Effector CD4-positive, alpha-beta T cell (primary cell): ENCODE measurements at places on chromosomes 3 and 15.

DNA sequence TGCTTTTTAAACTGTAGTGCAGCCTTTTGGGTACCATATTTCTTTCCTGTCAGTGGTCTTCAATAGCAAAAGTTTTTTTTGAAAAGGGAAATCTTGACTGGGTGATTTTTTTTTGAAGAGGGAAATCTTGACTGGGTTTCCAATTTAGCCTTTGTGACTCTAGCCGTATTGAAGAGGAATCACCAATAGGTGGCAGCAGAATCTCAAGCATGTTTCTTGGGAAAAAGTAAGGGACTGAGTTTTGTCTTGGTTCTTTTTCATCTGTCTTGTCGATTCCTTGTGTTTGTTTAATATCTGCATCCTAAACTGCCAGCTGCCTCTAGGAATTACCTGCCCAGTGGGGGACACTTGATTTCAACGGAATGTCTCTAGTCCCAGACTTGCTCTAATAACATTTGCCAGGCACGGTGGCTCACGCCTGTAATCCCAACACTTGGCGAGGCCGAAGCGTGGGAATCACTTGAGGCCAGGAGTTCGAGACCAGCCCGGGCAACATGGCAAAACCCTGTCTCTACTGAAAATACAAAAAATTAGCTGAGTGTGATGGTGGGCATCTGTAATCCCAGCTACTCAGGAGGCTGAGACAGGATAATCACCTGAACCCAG lies 89.2 kb downstream of the RBPMS2 start:
- DNase-seq, result peak; percentile 17

DNA sequence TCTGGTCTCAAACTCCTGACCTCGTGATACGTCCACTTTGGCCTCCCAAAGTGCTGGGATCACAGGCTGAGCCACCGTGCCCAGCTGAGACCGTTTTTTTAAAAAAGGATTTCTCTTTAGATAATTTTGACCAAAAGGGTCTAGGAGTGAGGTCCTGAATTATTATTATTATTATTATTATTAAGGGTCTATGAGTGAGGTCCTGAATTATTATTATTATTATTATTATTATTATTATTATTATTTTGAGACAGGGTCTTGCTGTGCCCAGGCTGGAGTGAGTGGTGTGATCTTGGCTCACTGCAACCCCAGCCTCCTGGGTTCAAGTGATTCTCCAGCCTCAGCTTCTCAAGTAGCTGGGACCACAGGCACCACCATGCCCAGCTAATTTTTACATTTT lies 20.6 kb upstream of the ARID3B start:
- no peak for DNase-seq

GRCh38 chr3:87805670-87806069 lies 253.1 kb downstream of the CGGBP1 start:
- no peak for DNase-seq

- DNase-seq, result no peak
These were observed 179.3 kb downstream of the FNDC3B start for GRCh38 chr3:172218350-172219323.

GRCh38 chr3:141049681-141050080 lies 1.5 kb upstream of the SPSB4 start:
- no peak for DNase-seq

GRCh38 chr15:82146990-82147461 lies 101.2 kb upstream of the MEX3B start:
- no peak for DNase-seq

GRCh38 chr3:47622671-47623461 lies 44.2 kb upstream of the CSPG5 start:
- no peak for DNase-seq

GRCh38 chr3:51535146-51536019 lies 3.1 kb upstream of the RAD54L2 start:
- DNase-seq, result no peak

- no peak for DNase-seq
These were observed 45.4 kb upstream of the TIPARP start for GRCh38 chr3:156628836-156629618.

- no peak for DNase-seq
These were observed 695.4 kb downstream of the FHIT start for GRCh38 chr3:60555686-60556354.

GRCh38 chr3:5317557-5317956 lies 130.1 kb downstream of the EDEM1 start:
- DNase-seq, result no peak

- DNase-seq, result no peak
These were observed 20.3 kb downstream of the CHP1 start for GRCh38 chr15:41251411-41251810.

DNA sequence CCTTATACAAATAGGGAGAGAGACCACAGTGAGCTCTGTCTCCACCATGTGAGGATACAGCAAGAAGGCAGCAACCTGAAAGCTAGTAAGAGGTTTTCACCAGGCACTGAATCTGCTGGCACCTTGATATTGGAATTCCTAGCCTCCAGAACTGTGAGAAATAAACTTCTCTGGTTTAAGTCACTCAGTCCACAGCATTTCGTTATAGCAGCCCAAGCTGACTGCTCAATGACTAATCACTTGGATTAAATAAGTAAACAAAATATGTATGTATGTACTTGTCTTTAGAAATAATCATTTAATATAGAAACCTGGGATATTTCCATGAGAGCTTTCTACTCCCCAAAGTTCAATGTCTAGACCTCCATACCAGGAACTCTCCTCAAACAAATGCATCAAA lies 162.0 kb downstream of the IMPG2 start:
- DNase-seq, result no peak

DNA sequence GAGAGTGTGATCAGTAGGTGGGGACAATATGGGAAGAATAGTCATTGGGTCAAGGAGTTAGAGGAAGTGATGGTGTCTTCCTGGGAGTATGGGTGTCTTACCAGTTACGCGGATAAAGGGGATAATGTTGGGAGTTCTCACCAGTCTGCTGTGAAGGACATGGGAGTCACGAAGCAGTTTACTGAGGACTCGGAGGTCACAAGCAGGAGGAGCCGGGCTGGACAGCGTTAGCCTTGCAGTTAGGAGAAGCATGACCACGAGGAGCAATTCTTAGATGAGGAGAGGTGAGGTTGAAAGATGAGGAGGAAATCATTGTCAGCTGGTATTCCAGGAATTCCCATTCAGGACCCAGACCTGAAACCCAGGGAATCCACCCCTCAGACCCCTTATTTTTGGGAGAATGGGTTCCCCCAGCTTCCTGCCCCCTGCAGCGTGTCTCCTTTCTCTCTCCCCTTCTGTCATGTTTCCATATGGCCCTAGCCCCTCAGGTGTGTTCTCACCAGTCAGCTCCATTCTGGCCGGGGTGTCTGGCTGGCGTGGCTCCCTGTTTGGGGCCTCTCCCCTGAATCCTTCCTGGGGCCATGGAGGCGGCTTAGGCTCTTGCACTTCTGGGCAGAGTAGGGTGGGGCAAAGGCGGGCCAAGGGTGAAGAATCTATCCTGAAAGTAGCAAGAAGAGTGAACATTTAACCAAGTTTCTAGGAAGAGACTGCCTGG lies 2.1 kb downstream of the THPO start:
- no peak for DNase-seq

DNA sequence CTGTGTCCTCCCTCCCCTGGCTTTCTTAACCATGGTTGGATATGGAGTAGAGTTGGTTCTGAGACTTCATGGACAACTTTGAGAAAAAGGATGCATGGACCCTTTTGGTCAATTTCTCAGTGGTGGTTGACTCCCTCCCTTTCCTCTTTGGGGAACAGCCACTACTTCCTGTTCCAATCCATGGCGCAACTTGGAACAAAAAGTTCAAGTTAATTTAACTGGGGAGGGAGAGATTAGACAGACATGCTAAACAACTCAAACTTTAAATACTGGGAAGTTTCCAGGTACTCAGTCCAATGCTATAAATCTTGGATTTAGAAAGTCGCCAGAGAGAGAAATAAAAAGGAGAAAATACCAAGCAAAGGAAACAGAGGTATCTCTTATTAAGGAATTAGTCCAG lies 202.2 kb downstream of the PDZRN3 start:
- DNase-seq, result no peak

DNA sequence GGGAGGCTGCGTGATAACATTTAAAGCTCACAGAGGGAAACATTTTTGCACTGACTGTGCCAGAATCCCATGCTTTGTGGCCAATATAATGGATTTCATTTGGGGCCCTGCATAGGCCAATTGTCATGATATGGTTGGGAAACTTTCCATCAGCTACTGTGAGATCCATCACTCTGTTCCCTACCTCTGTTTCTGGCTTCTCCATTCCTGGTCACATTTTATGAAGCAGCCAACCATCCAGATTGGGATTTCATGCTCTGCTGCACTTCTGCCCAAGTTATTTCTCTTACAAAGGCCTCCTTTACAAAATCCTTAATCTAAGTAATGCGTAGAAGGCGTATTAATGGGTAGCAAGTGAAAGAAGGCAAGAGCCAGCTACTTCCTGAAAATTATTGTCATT lies 221.1 kb downstream of the LRTM1 start:
- DNase-seq, result no peak

GRCh38 chr3:71462586-71462985 lies 120.9 kb downstream of the FOXP1 start:
- DNase-seq, result no peak

DNA sequence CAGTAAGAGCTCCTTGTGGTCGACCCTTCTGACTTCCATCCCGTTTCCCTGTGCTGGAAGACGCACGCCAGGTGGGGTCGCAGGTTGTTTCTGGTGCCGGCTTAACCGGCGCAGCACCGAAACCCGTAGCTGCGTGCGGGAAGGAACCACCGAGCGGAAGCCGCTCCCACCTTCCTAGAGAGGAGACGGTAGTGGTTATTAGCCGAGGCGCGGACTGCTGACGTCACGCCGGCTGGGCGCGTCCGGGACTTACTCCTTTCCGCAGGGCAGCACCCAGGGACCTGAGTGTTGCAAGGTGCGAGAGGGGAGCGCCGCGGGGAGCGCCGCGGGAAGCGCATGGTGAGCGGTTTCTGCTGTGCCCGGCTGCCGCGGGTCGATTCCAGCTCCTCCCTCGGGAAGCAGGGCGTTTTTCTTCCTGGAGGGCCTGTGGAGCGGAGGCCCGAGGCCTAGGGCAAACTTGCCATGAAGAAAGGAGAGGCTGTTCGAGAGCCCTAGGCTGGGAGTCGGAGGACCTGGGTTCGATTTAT lies at the start of gene ZNF501:
Gene ZNF501 (plus strand): TSS at position 252 of the 527 bp plus-strand sequence. CDS start 4,787 bp downstream, outside the sequence.
- DNase-seq, result peak; percentile 68

DNA sequence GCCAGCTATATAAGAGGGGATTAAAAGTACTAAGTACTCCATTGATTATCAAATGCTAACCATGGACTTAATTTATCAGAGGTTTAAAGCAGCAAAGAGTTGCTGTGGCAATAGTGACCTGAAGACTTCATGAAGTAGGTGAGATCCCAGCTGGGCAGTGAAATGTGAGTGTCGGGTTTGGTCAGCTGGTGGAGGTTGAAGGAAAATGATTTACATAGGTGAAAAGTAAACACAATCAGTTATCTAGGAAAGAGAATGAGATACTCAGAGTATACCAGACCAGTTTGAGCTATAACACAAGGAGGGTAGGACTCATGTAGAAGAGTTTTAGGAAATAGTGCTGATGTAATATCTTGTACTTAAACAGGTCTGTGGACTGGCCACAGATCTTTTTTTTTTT lies 16.5 kb upstream of the FBXO22 start:
- no peak for DNase-seq

DNA sequence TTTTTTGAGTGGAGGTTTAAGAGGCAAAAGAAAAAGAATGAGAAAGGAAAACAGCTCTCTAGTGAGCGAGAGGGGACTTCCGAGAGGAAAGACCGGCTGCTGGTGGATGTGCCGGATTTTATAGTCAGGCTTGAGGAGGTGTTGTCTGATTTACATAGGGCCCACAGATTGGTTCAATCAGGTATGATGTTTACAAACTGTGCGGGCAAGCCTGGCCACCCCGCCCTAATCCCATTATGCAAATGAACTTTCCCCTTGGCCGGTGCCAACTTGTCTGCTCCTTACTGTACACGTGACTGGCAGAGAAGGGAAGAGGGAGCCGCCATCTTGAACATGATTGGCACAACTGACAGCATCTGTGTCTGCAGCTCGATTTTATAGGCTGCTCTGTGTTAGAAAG lies 44.7 kb downstream of the FAM43A start:
- no peak for DNase-seq

DNA sequence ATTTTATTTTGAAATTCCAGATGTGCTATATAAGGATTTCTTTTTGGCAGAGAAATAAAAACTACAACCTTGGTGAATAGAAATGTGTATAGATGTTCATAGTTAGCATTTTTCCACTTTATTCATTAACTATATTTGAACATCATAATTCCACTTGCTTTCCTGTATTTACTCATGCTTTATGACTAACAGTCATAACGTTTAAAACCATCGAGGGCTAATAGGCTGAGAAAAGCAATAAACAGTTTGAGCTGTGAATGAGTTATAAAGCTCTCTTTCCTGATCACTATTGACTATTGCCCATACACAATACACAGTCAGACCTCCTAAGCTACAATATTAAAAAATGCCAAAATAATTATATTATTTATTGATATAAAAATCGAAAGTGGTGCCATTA lies 502.1 kb upstream of the RASGRP1 start:
- no peak for DNase-seq

GRCh38 chr15:71822890-71823630 lies 12.7 kb downstream of the NR2E3 start:
- no peak for DNase-seq

DNA sequence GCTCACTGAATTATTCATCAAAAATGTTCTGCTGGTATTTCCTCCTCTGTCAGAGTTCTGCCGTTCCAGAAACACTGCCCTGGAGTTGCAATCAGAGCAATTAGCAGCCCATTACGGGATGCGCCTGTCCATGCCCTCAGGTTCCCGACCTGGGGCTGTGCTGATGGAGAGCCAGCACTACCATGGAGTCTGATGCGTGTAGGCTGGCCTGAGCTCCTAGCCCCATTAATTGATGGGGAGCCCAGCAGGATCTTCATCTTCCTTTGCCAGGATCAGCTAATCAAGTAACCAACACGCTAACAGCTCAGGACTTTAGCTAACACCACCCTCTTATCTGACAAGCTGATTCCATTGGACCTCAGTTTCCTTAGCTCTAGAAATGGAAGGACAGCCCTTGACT lies 164.2 kb downstream of the ABHD5 start:
- DNase-seq, result no peak

GRCh38 chr3:32254268-32254667 lies 15.8 kb downstream of the CMTM8 start:
- no peak for DNase-seq

- DNase-seq, result no peak
These were observed 2.7 kb upstream of the COX17 start for GRCh38 chr3:119679874-119680273.

GRCh38 chr3:23748398-23749110 lies 57.2 kb upstream of the UBE2E1 start:
- DNase-seq, result no peak
